Activated naive CD4-positive, alpha-beta T cell treated with anti-CD3 and anti-CD28 coated beads, Interleukin-2, amount 50 U/mL, for 72 hours (primary cell): ENCODE measurements at places on chromosomes 5 and 9. TPM values are rescaled to one million over a fixed set of nuclear protein-coding genes. Genes with fewer than 3 reads are reported as not detected.
A peak's percentile ranks its signal among the peaks of the same experiment; 100 is the strongest.

- DNase-seq, result no peak
These were observed 201.7 kb upstream of the NFIL3 start for GRCh38 chr9:91625331-91625730.

DNA sequence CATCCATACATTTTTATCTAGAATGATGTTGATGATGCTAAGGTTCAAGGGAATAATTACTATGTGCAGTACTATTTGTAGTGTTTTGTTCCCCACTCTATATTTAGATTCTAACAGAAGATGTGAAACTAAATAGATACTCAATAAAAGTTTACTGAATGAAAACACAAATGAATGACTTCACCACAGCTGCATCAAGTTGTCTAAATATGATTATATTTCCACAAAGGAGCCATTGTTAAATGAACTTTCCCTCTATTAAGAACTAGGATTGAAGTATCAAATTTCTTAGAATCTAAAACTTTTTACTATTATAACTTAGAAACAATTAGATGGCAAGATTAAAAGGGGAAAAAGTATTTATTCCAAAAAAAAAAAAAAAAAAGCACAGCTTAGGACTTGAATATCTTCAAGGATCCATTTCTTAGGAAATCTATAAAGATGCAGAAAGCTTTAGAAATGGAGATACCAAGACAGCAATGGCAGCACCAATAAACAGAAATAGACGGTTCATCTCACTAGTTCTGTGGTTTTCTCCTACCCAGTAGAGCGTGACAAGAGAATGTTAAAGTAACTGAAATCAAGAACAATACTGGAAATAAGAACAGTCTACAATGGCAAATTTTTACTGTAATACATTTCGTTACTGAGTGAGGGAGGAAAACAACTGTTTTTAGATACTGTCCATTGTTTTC lies 347.6 kb downstream of the EBF1 start:
- DNase-seq, result no peak

- DNase-seq, result peak; percentile 98
These were observed at the start of gene DNAJA1 for GRCh38 chr9:33024966-33025571. Gene DNAJA1 (plus strand): TSS chr9:33025273. CDS start chr9:33026485, 1,212 bp downstream.

- no peak for DNase-seq
These were observed 69.8 kb downstream of the MAPKAP1 start for GRCh38 chr9:125637241-125637640.

- DNase-seq, result peak; percentile 29
These were observed 2.2 kb upstream of the SPTAN1 start for GRCh38 chr9:128550226-128550625.

- no peak for DNase-seq
These were observed 62.2 kb upstream of the SLC2A8 start for GRCh38 chr9:127334725-127335124.

Gene RAB3C
- total RNA-seq, result not detected

- no peak for DNase-seq
These were observed 172.2 kb upstream of the GRAMD2B start for GRCh38 chr5:126251024-126251423.
